ENCODE measurements at places on chromosomes 7 and 10.

GRCh38 chr10:118818621-118819221 lies 64.0 kb upstream of the CACUL1 start:
- DNase-seq, result no peak

DNA sequence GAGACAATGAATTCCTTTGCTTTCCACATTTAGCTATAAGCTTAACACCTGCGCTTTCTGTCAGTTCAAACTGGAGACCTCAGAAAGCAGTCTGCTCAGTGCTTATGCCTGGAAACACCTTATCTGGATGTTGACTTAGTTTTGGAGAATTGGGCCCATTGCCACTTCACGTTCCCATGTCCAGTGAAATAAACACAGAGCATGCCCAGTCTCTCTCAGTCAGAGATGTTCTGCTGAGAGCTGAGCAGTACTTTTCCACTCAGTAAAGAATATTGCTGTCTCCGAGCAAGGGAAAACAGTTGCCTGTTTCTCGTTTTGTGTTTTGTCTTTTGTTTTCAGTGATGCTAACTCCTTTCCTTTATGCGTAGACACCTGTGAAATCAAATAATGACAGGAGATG lies 83.2 kb upstream of the PRR15 start:
- no peak for DNase-seq

GRCh38 chr7:83468251-83468739 lies 180.6 kb downstream of the SEMA3E start:
- DNase-seq, result no peak

- no peak for DNase-seq
Measured at GRCh38 chr10:131710142-131710861, 190.5 kb upstream of the PPP2R2D start.

GRCh38 chr10:86265236-86265894 lies 101.2 kb downstream of the GRID1 start:
- DNase-seq, result no peak

DNA sequence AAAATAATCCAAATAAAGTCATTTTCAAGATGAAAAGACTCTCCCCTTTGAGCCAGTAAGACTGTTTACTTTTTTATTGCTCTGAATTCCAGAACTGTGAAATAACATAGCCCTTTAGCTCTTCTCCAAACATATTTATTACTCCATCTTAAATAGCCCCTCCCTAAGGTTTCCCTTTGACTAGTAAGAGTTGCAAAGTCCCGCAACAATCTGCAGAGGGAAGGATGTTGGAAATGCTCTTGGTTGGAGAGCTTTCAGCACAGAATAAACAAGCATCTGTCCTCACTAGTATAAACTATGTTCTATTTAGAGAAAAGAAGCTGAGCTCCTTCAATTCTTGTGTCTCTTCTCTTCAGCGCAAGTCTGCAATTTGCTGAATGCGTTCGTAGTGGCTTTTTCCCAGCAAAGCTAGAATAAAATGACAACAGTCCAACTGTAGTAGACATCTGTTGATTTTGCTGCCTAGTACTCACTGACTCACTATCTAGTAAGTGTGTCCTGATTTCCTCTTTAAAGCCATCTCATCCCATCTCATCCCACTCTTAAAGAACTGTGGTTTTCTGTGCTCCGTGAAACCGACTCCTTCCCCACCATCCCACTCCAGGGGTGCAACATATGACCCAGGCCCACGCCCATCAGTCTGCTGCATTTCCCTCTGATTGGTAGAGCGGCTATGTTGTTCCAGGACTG lies 104.0 kb downstream of the FAM107B start:
- no peak for DNase-seq

- DNase-seq, result no peak
Measured at GRCh38 chr7:125675169-125675568, 745.5 kb upstream of the POT1 start.

DNA sequence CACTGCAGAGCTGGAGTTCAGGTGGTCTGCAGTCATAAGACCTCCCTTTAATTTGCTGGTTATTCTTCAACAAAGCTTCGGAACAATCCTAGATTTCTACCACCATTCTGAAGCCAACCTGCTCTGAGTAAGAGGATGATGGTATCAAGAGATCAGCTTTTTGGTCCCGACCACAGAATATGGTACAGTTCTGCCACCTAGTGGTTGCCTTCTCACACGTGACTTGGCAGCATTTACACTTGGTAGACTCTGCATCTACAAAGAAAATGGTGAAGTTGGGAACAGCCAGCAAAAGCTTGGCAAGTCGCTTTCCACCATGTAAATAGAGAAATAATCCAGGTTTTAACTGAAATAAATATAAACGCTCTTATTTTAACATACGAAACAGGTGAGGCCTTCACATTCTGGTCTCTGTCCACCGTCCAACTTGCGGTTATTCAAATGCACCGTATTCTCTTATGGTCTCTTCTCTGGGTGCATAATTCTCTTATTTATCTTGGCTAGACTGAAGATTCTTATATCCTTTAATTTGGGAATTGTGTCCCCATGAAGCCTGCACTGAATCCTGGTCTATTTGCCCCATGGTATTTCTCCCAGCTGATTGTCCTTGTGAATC lies 173.9 kb upstream of the GRM3 start:
- no peak for DNase-seq

GRCh38 chr10:72353028-72353964 lies 1.4 kb downstream of the DNAJB12 start:
- no peak for DNase-seq

GRCh38 chr7:93707249-93707648 lies 132.7 kb upstream of the CALCR start:
- DNase-seq, result no peak

DNA sequence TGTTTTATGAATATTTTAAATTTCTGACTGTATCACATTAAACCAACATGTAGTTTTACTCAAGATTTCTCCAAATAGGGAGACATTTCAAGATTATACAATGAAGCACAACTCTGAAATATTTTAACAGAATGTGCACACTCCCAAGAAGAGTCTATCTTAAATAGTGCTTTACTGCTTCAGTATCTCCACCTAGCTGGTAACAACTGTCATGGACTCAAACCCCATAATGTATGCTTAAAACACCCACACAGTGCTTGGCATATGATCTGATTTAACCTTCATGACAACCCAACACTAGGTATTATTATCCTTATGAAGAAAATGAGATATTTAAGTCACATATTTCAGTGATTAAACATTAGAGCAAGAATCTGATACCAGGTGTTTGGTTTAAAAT lies 45.9 kb downstream of the ASZ1 start:
- DNase-seq, result no peak

DNA sequence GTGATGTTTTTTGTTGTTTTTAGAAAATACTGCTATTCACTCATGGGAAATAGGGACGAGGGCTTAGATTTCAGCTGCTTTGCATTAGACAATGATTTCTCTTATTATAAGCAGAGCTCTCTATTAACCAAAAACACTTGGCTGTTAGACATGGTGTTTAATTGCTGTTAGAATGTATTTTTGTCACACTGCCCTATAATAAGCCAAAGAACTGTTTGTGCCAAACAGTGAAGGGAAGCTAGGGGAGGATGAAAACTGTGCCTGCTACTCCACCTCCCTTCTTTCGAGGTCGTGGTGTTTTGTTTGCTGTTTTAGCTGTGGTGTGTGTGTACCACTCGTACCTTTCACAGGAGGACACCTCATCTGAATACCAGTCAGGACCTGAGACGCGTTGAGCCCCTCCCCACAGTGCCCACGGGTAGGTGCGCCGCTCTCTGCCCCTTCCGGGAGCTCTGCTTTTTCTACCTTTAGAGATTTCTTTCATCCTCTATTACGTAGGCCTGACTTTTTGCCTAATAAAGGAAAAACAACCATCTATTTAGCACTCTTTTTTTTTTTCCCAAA lies 57.9 kb downstream of the CUX1 start:
- DNase-seq, result no peak

GRCh38 chr10:2978111-2978510 lies 89.2 kb upstream of the PFKP start:
- DNase-seq, result no peak

GRCh38 chr10:28354511-28354910 lies 51.6 kb upstream of the MPP7 start:
- no peak for DNase-seq

- DNase-seq, result no peak
Measured at GRCh38 chr10:91556691-91557566, 75.9 kb downstream of the PPP1R3C start.

- no peak for DNase-seq
Measured at GRCh38 chr7:184294-185264, 7.8 kb upstream of the FAM20C start.

DNA sequence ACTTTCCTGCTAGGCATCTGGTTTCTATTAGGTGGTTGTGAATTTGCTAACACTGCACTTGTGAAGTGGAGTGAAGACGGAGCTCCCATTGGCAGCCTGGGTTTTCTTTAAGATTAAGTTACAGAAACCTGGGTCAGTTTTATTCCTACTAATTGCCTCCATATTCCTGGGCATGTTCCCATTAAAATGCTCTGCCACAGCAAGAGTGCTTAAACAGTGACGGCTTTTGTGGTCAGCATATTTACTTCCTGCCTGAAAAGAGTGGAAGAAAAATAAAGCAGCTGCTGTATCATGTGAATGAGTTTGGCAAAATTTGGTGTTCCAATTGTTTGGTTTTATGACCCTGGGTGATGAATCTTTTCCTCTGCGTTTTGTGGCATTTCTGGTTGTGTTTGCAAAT lies 96.9 kb upstream of the PLXDC2 start:
- DNase-seq, result no peak

GRCh38 chr10:125084191-125084613 lies 76.2 kb downstream of the CTBP2 start:
- no peak for DNase-seq

GRCh38 chr7:66047426-66047825 lies 28.2 kb upstream of the ASL start:
- no peak for DNase-seq

- DNase-seq, result no peak
Measured at GRCh38 chr10:58554316-58554715, 41.6 kb downstream of the BICC1 start.

DNA sequence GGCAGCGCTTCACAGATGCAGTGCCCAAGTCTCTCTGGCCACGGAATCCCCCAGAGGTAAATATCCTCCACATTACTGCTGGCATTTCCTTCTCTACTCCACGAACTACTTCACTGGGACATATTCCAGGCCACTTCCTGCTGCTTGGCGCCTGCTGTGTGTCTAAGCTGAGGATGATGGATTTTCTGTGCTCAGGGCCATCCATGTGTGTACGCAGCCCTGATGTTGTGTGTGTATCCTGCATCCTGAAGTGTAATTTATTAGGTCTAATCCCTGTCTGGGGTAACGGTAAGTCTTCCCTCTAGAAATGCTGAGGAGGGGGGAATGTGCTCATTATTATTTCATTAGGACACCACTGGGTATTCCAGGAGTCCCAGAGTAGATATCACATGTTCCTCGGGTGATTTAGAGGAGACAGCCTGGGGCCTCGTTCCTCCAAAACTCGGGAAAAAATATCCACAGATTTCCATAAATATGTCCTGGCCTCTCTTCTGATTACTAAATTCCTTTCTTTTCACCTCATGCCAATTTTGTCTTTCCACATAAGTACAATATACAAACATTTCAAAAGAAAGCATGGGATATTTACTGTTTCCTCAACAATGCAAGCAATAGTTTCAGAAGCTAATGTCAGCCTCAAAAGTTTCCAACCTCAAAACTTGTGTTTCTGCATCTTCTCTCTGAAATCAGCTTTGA lies 25.5 kb upstream of the HABP2 start:
- no peak for DNase-seq

DNA sequence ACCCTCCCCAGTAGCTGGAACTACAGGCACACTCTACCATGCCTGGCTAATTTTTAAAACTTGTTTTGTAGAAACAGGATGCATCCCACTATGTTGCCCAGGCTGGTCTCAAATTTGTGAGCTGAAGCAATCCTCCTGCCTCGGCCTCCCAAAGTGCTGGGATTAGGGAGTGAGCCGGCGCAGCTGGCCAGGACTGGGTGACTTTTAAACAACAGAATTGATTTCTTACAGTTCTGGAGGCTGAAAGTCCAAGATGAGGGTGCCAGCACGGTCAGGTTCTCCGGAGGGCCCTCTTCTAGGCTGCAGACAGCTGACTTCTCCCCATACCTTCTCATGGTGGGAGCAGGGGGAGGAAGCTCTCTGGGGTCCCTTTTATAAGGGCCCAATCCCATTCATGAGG lies 75.2 kb upstream of the CHST15 start:
- DNase-seq, result no peak

DNA sequence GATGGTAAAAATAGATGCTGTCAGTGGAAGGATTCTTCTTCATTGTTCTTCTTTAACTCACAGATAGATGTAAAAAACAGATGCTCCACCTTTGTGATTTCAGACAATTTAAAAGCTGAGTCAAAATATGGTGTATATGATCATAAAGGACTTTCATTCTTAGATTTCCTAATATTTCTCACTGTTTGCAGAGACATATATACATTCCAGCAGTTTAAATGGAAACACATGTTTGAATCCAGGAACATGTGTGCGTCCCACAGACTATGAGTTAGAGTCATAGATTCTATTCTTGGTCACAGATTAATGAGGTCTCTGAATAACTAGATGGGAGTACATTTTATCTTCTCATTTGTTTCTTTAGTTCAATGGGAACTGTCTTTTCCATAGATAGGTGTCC lies 109.6 kb downstream of the BICC1 start:
- no peak for DNase-seq

DNA sequence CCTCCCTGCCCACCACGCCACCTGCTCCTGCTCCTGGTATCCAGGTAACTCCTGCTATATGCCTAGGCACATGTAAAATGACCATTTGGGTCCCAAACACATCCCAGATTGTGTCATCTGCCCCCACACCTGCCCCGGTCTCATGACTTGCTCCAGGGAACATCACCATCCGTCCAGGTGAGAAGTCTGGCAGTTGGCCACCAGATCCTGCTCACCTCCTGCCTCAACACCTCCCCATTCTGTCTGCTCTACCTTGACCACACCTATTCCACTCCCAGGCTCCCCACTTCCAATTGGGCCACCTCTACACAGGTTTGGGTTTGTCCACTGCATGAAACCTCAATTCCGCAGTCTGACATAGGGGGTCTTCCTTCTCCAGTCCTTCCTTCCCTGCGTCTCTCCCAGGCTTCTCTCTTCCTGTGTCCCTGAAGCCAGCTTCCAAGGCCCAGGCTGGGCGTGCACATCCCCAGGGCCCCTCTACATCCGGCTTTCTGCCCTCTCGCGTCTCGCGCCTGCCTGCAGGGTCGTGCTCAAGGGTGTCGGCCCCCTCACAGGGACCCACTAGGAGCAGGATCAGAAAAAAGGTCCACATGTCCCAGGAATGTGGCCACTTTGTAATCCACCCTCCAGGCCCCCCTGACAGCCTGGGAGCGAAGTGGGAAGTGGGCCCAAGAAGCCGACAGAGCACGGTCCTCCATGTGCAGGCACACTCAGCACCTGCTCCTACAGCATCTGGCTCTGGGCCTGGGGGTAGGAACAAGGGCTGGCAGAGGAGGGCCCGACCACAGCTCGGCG lies 49.3 kb upstream of the DAGLB start:
- DNase-seq, result no peak

- DNase-seq, result no peak
Measured at GRCh38 chr7:157637216-157637949, 300.6 kb downstream of the DNAJB6 start.

DNA sequence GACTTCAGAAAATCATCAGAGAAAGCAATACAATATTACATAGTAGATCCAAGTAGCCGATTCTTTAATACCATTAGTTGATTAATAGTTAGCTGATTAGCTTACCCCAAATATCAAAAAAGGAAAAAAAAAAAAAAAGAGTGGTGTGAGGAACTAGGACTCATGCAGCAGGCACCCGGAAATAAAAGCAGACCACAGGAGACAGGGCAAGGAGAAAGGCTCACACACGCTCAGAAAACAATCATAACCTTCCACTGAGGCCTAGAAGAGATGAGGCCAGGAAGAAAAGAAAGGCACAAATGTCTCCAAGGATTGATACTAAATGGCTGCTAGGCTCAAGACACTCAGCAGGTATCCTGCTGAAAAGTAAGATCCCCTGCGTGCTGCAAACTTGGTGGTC lies 25.9 kb downstream of the TRDMT1 start:
- DNase-seq, result no peak
